ENCODE measurements at places on chromosomes 3 and 15. TPM values are rescaled to one million over a fixed set of nuclear protein-coding genes. Genes with fewer than 3 reads are reported as not detected.

Gene FHIT
- polyA plus RNA-seq: 35.8 TPM

Gene SH2D7
- polyA plus RNA-seq: 2.6 TPM

Gene CHRM5
- 0.48 TPM for polyA plus RNA-seq

Gene RAMAC
- polyA plus RNA-seq: 30.1 TPM

Gene CTXN2
- polyA plus RNA-seq: 0.10 TPM

Gene WNT5A
- 11.4 TPM for polyA plus RNA-seq

Gene PRICKLE2
- 10.5 TPM for polyA plus RNA-seq

Data from large intestine (tissue), 12 donors.